SIG-M5 (cell line): ENCODE measurements at places on chromosomes 7 and 10.

GRCh38 chr10:49650724-49651034 lies 28.8 kb upstream of the C10orf53 start:
- DNase-seq, result no peak

GRCh38 chr7:23467806-23468525 lies 2.3 kb downstream of the IGF2BP3 start:
- no peak for DNase-seq

DNA sequence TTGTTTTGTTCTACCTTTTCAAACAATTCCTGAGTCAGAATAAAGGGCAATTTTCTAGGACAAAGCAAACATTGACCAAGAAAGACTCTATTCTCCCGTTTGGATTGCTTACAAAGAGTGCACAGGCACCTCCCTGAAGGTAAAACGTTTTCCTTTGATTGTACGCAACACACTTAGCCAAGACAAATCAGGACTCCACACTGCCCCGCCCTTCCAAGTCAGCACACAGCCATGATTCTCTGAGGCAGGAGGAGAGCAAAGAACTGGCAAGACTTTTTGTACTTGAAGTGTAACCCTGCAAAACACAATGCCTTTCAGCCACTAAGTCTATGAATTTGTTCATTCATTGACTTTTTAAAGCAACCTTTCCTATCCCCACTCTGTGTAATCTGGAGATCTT lies 85.0 kb upstream of the FAM180A start:
- no peak for DNase-seq

- DNase-seq, result no peak
These were observed 16.7 kb downstream of the TRIM56 start for GRCh38 chr7:101102026-101102425.

- no peak for DNase-seq
These were observed 94.3 kb downstream of the THSD7A start for GRCh38 chr7:11737723-11738122.

GRCh38 chr7:24972991-24973390 lies 7.0 kb downstream of the OSBPL3 start:
- no peak for DNase-seq

DNA sequence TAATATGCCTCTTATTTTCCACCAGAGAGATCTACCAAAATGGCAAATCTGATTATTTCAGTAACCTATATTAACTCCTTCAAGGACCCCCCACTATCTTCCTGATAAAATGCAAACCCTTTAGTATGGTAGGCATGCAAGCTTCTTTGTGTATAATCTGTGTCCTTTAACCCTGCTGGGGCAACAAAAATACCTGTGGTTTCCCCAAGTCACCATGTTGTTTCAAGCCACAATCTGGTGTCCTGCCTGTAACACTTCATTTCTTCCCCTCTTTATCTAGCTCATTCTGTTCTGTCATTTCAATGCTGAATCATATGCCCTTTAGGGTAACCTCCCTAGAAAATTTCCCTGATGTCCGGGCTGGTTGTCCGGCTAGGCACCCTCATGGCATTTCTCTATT lies 5.3 kb downstream of the CALCR start:
- DNase-seq, result no peak

DNA sequence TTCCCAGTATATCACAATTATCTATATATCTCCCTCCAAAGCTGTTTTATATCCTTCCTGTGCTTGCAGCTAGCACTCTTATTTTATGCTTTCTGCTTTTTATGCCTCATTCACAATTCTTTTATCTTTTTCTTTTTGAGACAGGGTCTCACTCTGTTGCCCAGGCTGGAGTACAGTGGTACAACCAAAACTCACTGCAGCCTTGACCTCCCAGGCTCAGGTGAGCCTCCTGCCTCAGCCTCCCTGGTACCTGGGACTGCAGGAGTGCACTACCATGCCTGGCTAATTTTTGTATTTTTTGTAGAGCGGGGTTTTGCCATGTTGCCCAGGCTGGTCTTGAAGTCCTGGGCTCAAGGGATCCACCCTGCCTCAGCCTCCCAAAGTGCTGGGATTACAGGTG lies 5.7 kb downstream of the C7orf25 start:
- DNase-seq, result no peak

DNA sequence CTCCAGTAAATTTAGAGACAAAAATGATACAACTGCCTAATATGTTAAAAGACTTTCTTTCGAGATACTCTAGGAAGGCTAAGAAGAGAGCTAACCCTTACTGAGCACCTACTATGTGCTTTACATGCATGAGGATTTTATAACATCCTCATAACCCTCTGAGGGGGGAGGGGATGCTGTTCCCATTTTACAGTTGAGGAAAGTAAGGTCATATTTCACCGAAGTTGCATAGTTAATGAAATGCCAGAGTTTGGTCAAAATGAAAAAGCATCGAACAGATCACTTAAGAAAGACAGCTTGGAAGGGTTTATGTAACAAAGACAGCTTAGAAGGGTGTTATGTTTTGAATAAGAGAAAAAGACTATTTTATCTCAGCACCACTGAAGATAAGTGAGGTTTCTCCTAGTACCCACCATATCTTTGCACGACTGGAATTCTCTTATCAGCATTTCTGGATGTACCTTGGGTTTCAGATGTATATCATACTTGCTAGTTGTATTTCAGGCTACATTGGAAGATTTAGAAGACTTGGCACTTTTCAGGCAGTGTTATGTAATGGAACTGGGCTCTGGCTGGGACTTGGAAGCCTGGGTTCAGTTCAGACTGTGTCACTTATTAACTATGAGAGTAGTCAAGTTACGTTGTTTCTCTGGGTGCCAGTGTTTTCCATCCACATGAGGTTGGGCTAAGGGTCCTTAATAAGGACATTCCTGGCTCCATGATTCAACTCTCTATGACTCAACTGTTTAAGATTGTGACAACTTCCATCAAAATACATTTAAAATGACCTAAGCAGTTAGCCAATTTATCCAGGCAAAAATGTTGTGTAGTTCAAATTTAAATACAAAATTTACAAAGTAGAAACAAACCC lies 6.0 kb downstream of the RHOBTB1 start:
- DNase-seq, result no peak

DNA sequence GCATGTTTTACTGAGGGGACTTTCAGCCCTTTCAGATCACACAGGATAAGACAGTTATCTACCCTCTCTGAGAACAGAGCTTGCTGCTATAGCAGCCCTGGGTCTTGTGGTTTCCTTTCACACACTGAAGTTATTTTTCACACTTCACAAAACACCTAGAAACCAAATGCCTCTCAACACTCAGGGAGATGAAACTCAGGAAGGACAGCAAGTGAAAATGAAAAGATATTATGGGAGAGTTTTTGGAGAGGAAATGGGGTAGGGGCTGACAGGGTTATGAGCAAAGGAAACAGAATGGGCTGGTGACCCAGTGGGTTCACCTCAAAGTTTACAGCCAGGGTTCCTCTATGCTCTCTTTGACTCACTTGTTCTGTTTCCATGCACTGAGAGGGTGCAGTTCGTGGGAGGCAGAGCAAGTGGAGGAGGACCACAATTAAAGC lies 17.0 kb upstream of the GIMAP2 start:
- no peak for DNase-seq

DNA sequence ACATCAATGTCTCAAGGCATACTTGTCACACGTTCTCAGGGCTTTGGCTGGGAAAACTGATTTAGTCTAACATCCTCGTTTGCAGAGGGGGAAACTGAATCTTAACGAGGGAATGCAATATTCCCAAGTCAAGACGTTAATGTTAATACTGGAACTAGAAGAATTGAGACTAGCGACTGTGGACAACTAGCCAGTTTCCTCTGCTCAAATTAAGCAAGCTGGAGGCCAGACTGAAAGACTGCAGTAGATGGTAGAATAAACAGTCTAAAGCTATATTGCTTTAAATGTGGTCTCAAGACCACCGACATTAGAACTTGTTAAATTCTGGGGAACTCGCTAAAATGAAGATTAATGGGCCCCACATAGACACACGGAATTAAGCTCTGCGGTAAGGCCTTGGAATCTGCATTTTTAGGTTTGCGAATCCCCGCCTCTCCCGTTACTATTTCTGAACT lies 639 bp upstream of the TFAM start:
- DNase-seq, result no peak

DNA sequence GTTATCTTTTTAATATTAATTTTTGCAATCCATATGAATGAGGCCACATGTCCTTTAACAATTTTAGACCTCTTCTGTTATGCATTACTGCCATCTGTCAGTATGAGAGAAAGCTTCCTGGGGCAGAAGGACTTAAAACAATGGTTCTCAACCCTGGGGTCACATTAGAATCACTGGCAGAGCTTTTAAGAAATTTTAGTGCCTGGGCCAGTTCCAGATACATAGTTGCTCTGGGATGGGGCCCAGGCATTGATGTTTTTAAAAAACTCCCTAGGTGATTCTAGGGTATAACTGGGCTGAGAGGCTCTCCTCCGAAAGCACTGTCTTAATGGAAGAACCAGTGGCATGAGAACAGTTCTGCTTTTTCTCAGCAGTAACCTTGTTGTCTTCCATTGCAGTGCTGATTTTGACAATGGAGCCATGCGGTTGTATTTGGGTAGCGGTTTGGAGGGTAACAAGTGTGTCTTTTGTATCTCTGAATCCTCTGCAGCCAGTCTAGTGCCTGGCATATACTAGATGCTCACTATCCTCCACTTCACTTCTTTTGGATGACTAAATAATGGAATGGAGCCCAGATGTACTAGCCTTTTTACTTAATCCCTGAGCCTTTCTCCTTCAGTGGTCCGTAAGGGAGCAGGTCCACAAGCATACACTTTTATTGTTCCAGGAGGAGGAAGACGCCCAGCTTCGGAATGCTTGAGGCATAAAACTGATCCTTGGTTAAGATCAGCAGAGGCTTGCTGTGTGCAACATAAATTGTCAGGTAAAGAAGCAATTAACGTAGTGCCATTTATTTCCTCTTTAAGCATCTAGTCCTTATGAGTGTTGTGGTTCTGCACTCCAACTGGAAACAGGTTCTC lies 227.1 kb downstream of the AUTS2 start:
- no peak for DNase-seq

DNA sequence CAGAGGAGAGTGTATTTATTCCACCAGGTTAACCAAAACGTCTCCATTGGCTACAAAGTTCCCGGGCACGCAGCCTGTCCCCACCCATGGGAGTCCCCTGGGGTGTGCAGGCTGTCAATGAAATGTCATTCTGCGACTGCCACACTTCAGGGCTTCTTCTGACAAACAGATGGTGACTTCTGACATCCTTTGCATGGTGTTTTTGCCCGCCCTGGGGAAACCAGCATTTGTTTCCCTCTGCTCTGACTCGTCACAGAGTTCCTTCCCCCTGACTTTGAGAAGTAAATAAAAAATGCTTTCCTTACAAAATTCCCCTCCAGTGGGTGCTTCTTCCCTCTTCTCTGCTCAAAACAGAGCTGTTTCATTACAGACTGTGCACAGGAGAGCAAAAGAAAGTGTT lies 38.2 kb downstream of the TNS3 start:
- DNase-seq, result no peak

DNA sequence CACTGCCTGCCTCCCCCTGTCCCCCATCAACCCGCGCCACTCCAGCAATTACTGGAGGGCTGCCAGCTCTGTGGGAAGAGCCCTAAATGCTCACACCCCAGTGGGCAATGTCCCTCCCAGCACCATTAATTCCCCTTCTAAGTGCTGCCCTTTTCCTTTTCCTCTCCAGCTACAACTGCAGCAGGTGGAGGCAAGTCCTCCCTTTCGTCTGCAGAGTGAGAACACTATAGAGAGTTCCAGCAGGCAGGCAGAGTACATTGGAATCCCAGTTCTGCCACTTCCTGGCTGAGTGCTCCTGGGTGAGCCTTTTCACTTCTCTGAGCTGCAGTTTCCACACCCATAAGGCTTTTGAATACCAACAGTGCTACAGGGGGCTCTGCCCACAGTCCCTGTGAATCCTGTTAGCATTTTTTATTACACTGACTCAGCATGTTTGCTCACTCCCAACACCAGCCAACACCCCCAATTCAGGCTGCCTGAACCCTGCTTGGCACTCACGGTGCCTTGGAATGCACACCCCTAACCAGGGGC lies 447.0 kb downstream of the GRID1 start:
- DNase-seq, result no peak

DNA sequence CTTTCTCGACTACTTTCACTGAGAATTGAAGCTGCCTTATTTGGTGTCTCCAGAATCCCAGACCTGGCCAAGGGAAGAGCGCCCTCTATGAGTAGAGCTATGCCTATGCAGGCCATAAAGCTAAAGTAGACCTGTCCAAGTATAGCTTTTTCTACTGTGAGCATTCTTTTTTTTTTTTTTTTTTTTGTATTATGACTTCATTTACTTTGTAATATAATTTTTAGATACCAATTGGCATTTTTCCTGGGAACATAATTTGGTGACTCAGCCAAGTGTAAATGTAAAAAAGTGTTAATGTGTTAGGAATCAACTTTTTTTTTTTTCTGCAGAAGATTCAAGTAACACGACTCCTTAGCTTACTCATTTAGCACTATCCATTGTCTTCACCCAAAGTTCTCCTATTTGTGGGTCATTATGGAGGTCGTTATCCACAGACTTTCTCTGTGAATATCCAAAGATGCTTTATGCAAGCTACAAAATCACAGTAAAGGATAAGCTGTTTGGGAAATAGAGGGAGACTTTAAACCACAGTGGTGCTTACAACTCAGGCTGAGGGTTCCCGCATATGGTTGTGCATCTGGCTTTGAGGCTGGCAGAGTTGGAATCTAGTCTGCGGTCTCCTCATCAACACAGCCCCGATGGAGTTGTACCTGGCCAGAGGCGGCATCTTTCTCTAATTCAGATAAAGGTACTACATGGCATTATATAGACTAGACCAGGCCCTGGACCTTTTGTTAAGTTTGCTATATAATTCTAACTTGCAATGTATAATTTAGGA lies 1040.2 kb upstream of the SORCS1 start:
- no peak for DNase-seq

DNA sequence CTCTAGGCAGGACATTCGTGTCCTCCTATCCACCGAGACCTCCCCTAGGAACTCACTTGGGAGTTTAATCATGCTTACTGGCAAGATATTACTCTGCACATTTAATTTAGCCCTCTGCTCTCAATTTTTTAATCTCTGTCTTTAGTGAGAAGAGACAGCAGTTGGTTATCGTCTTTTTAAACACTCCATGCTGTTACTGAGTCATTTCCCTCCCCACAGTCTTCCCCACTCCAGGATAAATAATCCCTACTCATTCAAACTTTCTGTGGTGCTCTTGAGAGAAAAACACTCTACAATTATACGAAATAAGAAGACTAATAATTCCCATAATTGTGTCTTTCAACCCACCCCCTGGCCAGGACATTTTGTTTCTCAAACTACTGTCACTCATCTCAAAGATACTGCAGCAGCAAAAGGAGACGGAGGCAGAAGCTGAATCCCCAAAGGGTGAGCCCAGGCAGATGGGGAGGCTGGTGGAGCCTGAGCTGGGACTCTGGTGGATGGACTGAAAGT lies 84.2 kb downstream of the ANK3 start:
- no peak for DNase-seq

GRCh38 chr10:86535132-86535882 lies 13.7 kb upstream of the WAPL start:
- no peak for DNase-seq

GRCh38 chr10:63416376-63416775 lies 49.4 kb downstream of the JMJD1C start:
- DNase-seq, result no peak
